ENCODE measurements at places on chromosomes 2 and 18.

GRCh38 chr2:22683914-22684313 lies 701.1 kb upstream of the KLHL29 start:
- no peaks in the 10 kb centered on the region for H3K4me1 ChIP-seq
- H3K36me3 ChIP-seq, result no peaks in the 10 kb centered on the region
- no peak overlapping the region for H3K27ac ChIP-seq
- no peak overlapping the region for H3K4me3 ChIP-seq
- H3K27me3 ChIP-seq, result no peaks in the 10 kb centered on the region

DNA sequence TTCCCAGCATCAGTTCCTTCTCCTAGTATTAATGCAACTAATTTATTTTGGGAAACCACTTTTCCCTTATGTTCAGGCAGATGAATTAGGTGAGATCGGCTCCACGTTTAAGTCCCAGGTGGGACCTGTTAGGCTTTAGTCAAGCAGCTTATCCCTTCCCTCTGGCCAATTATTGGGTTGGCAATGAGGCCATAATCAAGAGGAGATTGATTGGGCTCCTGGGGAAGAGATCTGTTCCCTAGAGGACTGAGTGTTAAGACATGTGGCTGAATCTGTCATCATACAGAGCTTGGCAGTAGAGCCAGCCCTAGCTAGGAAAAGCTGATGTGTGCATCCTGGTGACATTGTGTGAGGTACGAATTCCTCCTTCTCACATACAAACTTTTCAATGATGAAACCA lies 104.4 kb downstream of the PTH2R start:
- no peak overlapping the region for H3K27ac ChIP-seq
- no peak for DNase-seq
- no peaks in the 10 kb centered on the region for H3K4me1 ChIP-seq
- no peak overlapping the region for H3K4me3 ChIP-seq
- no peaks in the 10 kb centered on the region for H3K36me3 ChIP-seq

GRCh38 chr2:242035858-242036652 lies 166.5 kb downstream of the RTP5 start:
- DNase-seq, result no peak
- no peak overlapping the region for H3K27ac ChIP-seq
- H3K4me1 ChIP-seq, result peaks cover 10% of the 10 kb centered on the region
- H3K4me3 ChIP-seq, result no peak overlapping the region
- H3K27me3 ChIP-seq, result peaks cover 55% of the 10 kb centered on the region

GRCh38 chr2:28869494-28870145 lies 489 bp downstream of the TRMT61B start:
- H3K36me3 ChIP-seq, result no peaks in the 10 kb centered on the region
- H3K4me3 ChIP-seq, result peak overlapping the region; percentile 97
- no peaks in the 10 kb centered on the region for H3K27me3 ChIP-seq

DNA sequence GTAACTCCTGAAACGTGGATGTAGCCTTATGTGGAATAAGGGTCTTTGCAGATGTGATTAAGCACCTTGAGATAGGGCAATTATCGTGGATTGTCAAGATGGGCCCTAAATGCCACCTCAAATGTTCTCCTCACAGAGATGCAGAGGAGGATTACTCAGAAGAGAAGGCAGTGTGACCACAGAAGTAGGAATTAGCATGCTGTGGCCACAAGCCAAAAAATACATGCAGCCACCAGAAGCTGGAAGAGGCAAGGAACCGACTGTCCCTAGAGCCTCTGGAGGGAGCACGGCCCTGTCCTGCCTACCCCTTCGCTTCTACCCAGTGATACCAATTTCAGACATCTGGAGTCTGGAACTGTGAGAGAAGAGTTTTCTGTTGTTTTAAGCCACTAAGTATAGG lies 47.3 kb upstream of the MGAT5 start:
- no peaks in the 10 kb centered on the region for H3K36me3 ChIP-seq
- H3K4me1 ChIP-seq, result peaks cover 26% of the 10 kb centered on the region
- no peaks in the 10 kb centered on the region for H3K27me3 ChIP-seq

DNA sequence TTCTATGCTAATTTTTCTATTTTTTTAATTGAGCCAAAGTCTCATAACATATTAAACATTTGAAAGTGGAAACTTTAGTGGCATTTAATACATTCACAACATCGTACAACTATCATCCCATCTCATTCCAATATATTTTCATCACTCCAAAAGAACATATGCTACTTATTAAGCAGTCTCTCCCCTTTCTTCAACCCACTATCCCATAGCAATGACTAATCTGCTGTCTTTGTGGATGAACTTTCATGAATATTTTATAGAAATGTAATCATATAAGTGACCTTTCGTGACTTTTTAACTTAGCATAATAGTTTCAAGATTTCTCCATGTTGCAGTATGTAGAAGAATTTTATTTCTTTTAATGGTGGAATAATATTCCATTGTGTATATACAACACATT lies 90.3 kb downstream of the CCDC178 start:
- no peaks in the 10 kb centered on the region for H3K36me3 ChIP-seq
- H3K27ac ChIP-seq, result no peak overlapping the region
- DNase-seq, result no peak

- no peaks in the 10 kb centered on the region for H3K36me3 ChIP-seq
- peak; percentile 36 for DNase-seq
- no peak overlapping the region for H3K27ac ChIP-seq
- H3K4me1 ChIP-seq, result peaks cover 26% of the 10 kb centered on the region
- H3K4me3 ChIP-seq, result no peak overlapping the region
These were observed 44.2 kb downstream of the LHCGR start for GRCh38 chr2:48711343-48711742.

GRCh38 chr2:10382354-10383061 lies 65.6 kb downstream of the ODC1 start:
- no peak for DNase-seq
- H3K27me3 ChIP-seq, result no peaks in the 10 kb centered on the region
- H3K4me3 ChIP-seq, result no peak overlapping the region

DNA sequence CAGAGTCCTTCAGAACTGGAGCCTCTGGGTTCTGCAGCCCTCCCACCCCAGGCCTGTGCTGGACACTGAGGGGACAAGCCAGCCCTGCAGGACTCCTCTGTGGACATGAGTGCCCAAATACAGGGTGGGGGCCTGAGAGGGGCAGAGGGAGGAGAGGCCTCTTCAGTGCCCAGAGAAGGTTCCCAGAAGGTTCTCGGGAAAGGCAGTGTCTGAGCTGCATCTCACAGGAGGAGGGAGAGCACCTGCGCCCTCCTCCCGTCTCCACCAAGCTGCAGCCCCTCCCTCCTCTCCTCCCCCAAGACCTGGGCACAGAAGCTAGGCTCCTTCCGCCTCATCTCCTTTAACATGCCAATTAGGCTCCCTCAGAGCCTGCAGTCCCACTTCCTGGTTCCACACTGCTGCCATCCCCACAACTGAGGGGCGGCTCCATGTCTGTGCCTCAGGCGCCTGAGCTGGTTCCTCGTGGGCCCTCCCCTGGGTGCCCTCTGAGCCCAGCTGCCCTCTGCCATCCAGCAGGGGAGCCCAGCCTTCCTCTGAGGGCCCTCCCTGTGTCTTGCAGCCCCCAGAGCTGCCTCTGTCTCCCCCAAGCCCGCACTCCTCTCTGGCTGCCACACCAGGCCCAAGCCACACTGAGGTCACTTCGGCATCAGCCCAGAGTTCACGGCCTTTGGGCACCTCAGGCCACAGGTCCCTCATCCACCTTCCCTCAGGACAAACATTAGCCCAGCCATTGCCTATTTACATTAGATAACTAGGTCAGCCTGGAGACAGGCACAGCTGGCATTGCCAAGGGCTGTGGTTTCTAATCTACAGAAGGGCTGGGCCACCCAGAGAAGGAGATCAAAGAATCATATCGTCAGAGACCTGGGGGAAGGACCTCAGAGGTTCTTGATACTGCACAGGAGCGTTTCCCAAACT lies 28.9 kb downstream of the KCNK3 start:
- H3K36me3 ChIP-seq, result no peaks in the 10 kb centered on the region
- H3K27me3 ChIP-seq, result no peaks in the 10 kb centered on the region
- H3K27ac ChIP-seq, result no peak overlapping the region
- no peak overlapping the region for H3K4me3 ChIP-seq

DNA sequence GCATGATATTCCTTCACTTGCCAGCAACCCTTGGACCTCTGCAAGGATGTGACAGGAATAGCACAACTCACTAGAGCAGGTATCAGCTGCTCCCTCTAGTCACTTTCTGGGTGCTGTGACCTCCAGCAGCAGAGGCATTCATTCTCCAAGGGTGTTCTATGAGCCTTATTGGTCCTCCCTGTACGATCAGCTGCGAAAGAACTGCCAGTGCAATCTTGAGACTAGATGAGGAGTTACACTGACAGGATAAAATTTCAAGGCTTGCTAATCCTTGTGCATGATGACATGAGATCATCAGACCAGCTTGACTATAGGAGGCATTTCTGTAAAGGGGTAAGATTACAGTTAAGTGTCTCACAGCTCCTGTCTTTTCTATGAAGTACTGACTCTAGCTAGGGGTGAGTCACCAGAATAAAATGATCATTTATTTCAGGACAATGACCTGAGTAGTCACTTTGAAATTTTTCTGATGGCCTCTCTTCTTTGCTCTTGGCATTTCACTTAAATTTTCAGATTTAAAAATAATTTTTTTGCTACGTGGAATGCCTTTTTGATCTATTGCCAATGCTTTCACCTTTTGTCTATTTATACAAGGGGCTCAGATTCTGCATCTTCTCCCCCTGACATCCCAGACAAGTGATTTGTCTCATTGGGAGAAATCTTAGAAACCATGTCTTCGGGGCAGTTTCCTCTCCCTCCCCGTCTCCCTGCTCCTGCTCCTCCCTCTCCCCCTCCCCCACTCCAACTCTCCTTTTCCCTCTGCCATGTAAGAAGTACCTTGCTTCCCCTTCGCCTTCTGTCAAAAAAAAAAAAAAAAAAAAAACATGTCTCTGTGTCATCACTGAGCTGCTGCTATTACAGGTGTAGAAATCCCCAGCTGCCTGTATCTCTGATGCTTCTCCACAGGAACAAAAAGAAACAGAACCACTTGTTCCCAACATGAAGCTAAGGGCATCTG lies 49.2 kb upstream of the FRZB start:
- H3K27ac ChIP-seq, result peak overlapping the region; percentile 65
- H3K4me1 ChIP-seq, result peaks cover 20% of the 10 kb centered on the region
- no peak overlapping the region for H3K4me3 ChIP-seq
- peak; percentile 88 for DNase-seq
- no peaks in the 10 kb centered on the region for H3K27me3 ChIP-seq
- H3K36me3 ChIP-seq, result peaks cover 46% of the 10 kb centered on the region

- H3K4me3 ChIP-seq, result no peak overlapping the region
- H3K4me1 ChIP-seq, result no peaks in the 10 kb centered on the region
- no peaks in the 10 kb centered on the region for H3K36me3 ChIP-seq
- no peaks in the 10 kb centered on the region for H3K27me3 ChIP-seq
- DNase-seq, result peak; percentile 47
These were observed 179.9 kb upstream of the MSH6 start for GRCh38 chr2:47602996-47603395.

GRCh38 chr18:23503963-23504344 lies 643 bp downstream of the RMC1 start:
- H3K4me3 ChIP-seq, result peak overlapping the region; percentile 91
- peaks cover 6% of the 10 kb centered on the region for H3K4me1 ChIP-seq
- no peaks in the 10 kb centered on the region for H3K27me3 ChIP-seq
- H3K36me3 ChIP-seq, result peaks cover 2% of the 10 kb centered on the region

DNA sequence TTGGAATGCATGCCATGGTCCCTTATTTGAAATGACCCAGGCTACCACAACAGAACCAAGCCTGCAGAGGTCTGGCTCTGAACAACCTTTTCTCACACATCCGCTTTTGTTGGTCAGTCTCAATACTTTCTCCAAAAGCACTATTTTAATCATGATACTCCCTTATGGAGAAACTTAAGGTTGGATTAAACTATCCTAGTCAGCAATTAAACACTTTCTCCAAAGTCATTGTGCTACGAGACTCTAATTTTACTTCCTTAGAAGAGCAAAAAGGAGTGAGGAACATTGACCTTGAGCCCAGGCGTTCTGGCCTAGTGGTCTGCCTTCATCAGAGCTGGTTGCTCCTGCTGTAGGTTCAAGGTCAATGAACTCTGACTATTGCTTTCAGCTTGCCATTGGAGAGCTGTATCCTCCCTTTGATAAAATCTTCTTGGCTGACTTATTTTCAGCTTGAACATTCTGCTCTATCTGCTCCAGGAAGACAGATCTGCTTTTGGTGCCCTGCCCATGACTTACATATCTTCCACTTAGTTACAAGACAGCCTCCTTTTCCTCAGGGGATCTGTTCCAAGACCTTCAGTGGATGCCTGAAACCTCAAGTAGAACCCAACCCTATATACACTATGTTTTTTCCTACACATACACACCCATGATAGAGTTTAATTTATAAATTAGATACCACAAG lies 91.2 kb downstream of the NCKAP5 start:
- H3K36me3 ChIP-seq, result no peaks in the 10 kb centered on the region
- H3K4me3 ChIP-seq, result no peak overlapping the region
- H3K4me1 ChIP-seq, result no peaks in the 10 kb centered on the region
- no peaks in the 10 kb centered on the region for H3K27me3 ChIP-seq
- no peak for DNase-seq

DNA sequence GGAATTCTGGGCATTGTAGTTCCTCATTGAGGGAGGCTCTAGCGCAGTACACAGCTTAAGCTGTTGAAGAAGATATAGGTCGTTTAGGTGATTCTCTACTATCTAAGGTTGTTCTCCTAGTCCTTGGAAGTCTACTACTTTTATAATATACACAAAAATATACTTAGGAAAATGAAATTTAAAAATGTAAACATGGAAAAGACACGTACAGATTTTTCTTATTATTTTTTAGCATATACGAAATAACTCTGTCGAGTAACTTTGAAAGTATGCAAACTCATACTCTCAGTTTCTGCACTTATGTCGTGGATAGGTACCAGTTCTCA lies 272 bp upstream of the FASTKD1 start:
- peak overlapping the region; percentile 91 for H3K4me3 ChIP-seq
- no peaks in the 10 kb centered on the region for H3K27me3 ChIP-seq
- no peak overlapping the region for H3K27ac ChIP-seq
- H3K4me1 ChIP-seq, result peaks cover 10% of the 10 kb centered on the region
- no peak for DNase-seq
- no peaks in the 10 kb centered on the region for H3K36me3 ChIP-seq

DNA sequence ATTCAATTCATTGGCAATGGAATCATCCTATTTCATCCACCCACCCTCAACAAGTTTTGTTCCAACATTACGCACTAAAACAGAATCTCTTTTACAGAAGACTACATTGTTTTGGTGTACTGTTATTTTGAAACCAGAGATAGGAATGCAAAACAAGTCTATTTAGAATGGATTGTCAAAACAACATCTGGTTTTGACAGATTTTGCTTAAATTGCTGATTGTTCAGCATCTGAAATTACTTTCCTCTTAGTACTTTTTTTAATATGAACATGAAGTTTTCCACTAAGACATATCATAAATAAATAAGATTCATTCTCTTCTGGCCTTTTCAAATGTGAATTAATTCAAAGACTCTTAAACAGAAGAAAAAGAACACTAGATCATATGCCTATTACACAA lies 323.9 kb upstream of the TFPI start:
- H3K27ac ChIP-seq, result no peak overlapping the region
- no peak overlapping the region for H3K4me3 ChIP-seq
- no peaks in the 10 kb centered on the region for H3K4me1 ChIP-seq
- no peaks in the 10 kb centered on the region for H3K27me3 ChIP-seq
- no peaks in the 10 kb centered on the region for H3K36me3 ChIP-seq

GRCh38 chr2:65566617-65567016 lies 134.2 kb upstream of the SPRED2 start:
- H3K4me3 ChIP-seq, result no peak overlapping the region
- no peaks in the 10 kb centered on the region for H3K27me3 ChIP-seq
- no peaks in the 10 kb centered on the region for H3K4me1 ChIP-seq
- H3K36me3 ChIP-seq, result no peaks in the 10 kb centered on the region
- no peak overlapping the region for H3K27ac ChIP-seq
